Thymus (tissue), 14 donors: ENCODE measurements at places on chromosomes 5 and 9.

GRCh38 chr9:8754751-8755150, 955.2 kb upstream of the DMAC1 start:
- DNase-seq: no peak

- DNase-seq: no peak
These were observed 588 bp downstream of the TRAF2 start for GRCh38 chr9:136886610-136887597.

GRCh38 chr9:10212702-10213101, 400.1 kb downstream of the PTPRD start:
- no peak for DNase-seq

DNA sequence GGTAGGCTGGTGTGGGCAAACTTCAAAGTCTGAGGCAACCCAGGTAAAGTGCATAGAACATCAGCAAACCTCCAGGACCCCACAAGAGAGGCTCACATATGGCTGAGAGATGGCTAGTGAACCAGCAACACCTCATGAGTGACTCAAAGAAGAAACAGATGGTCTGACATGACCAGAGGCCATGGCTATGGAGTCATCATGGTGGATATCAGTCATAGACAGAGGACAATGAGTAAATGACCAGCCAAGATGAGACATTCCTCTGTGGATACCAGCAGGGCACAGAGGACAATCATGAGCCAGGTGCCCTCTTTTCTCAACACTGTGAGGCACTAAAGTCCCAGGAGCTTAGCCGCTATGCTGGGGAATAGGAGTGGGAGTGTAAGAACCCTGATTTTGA, 180.8 kb downstream of the RASEF start:
- no peak for DNase-seq

GRCh38 chr5:64693636-64694035, 3.3 kb downstream of the SHISAL2B start:
- DNase-seq: no peak
